ENCODE measurements at places on chromosomes 11 and 22. TPM values are rescaled to one million over a fixed set of nuclear protein-coding genes. Genes with fewer than 3 reads are reported as not detected.

DNA sequence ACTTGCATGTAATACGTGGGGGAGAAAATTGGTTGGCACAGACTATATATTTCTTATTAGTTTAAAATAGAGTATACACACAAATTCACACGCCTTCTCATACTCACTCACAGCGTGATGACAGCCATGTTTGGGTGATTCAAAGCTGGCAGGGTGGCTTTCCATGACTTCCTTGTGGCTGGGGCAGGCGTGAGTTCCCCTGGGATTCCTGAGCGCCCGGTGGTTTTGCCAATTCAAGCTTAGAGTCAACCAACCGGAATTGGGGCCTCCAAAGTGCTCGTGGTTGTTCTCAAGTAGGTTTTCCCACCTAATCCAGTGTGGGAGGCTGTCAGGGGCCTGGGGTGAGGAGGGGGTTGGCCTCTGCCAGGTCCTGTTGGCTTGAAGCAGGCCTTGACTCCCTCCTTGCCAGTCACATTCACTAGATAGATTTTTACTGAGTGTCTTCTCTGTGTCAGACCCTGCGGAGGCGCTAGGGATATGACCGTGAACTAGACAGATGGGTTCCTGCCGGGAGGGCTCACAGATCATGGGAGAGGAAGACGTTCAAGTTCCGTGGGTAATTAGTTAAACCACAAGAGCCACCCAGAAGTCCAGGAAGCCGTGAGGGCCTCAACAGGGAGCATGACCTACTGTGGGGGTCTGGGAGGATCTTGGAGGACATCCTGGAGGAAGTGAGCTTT is 11.5 kb downstream of the PKNOX2 start:
- no peak for ATAC-seq

DNA sequence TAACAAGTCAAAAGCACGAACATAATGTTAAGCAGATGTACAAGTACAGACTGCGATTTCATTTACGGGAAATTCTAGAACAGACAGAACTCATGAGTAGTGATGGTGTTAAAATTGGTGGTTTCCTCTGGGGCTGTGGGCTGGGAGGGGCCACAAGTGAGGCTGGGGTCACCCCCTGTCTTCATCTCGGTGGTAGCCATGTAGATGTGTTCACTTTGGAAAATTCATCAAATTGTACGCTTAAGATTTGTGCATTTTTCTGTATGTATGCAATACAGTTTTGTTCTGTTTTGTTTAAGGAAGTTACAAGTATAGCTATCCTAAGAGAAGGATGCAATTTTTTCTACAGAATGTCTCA is 504 bp upstream of the ASCC2 start:
- peak; percentile 0 for ATAC-seq

- no peak for ATAC-seq
These were observed 111.4 kb downstream of the COMMD9 start for GRCh38 chr11:36177836-36178235.

- peak; percentile 83 for ATAC-seq
These were observed at the start of gene BTBD18 for GRCh38 chr11:57751676-57752253. BTBD18 (minus strand) TSS chr11:57751819; CDS start chr11:57751188, 631 bp downstream.

GRCh38 chr22:19875531-19876313 is 21.0 kb upstream of the GNB1L start:
- ATAC-seq = no peak

DNA sequence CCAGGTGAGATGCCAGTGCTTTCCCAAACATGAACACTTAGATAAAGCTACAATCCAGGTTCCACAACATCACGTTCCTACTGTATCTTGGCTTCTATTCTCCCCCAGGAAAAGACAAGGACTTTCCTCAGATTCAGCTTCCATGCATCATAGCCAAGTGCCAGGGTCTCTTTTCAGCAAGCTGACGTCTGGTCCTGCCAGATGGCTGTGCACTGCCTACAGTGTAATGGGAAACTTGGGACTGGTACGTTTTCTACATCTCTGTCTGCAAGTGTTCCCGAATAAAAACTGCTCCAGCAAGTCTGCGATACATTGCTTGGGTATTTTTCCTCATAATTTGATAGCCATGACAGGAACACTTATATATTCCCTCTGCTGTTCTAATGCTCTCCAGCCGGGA is 412.5 kb downstream of the FAM181B start:
- no peak for ATAC-seq

DNA sequence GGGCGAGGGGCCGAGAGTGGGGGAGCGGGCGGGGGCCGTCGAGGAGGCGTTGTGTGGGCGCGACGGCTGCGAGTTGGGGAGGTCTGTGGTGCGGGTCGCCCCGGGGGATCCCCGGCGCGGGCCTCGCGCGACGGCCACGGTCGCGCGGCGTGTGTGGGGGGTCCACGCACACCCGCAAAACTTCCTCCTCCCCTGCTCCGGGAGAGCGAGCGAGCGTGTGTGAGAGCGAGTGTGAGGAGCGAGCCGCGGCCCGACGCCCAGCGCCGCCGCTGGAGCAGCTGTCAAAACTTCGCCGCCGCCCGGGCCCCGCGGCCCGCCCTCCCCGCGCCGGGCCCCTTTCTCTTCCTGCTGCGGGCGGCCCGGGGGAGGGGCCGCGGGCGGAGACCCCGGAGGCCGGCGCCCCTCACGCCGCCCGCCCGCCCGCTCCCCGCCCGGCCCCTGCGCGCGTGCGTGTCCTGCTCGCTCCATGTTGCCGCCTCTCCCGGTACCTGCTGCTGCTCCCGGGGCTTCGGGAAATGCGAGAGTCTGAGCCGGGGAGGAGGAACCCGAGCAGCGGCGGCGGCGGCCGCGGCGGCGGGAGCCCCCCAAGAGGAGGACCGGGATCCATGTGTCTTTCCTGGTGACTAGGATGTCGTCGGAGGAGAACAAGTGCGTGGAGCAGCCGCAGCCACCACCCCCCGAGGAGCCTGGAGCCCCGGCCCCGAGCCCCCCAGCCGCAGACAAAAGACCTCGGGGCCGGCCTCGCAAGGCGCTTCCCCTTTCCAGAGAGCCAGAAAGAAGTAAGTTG is 9.0 kb upstream of the CCT8L2 start:
- ATAC-seq = peak; percentile 17

- ATAC-seq = no peak
These were observed 1375.2 kb downstream of the TBC1D22A start for GRCh38 chr22:48137640-48138039.

GRCh38 chr11:86955111-86955360 is 159 bp downstream of the FZD4 start:
- no peak for ATAC-seq

DNA sequence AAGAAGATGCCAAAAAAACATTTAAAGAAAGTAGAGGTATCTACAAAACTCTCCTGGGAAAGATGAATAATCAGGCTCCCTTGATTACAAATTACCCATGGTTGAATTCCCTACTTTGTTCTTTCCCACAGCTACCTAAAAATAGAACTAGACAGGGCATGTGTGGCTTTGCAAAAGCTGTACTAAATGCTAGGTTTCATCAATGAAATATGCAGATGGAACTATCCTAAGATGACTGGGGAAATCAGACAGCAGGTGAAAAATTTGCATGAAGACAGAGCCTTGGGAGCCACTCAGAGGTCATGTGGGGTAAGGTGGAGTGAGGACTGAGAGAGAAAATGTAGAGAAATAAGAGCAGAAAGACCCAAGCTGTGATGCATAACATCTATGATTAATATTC is 14.7 kb downstream of the LAYN start:
- peak; percentile 60 for ATAC-seq

GRCh38 chr11:34036456-34036855 is 15.1 kb upstream of the CAPRIN1 start:
- no peak for ATAC-seq

- no peak for ATAC-seq
These were observed 6.6 kb upstream of the CDC42BPG start for GRCh38 chr11:64850979-64851567.

GRCh38 chr11:36711104-36711825 is 113.2 kb upstream of the RAG2 start:
- no peak for ATAC-seq

DNA sequence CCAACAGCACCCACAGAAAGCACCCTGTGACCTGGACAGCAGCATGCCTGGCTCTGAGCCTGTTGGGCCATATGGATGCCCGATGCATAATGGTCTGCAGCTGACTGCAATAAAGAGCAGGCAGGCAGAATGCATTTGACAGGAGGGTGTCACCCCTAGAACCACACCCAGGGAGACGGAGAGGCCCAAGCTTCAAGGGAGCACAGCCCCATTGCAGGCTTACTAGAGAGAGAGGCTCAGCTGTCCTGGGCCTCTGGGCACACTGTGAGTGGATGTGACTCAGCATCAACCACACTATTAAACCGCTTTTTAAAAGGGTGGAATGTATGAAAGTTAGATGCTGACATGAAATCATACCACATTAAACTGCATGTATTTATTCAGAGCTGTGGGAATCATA is 365.3 kb downstream of the CTTN start:
- no peak for ATAC-seq

- no peak for ATAC-seq
These were observed 33.3 kb upstream of the TESMIN start for GRCh38 chr11:68784653-68785052.

- ATAC-seq = no peak
These were observed 134.3 kb upstream of the SESN3 start for GRCh38 chr11:95365348-95365747.

- peak; percentile 89 for ATAC-seq
These were observed 14.8 kb downstream of the CD6 start for GRCh38 chr11:60985991-60986915.

GRCh38 chr11:128939591-128939990 is 3.1 kb downstream of the TP53AIP1 start:
- no peak for ATAC-seq

GRCh38 chr22:30574997-30575671 is 669 bp upstream of the GAL3ST1 start:
- ATAC-seq = no peak

DNA sequence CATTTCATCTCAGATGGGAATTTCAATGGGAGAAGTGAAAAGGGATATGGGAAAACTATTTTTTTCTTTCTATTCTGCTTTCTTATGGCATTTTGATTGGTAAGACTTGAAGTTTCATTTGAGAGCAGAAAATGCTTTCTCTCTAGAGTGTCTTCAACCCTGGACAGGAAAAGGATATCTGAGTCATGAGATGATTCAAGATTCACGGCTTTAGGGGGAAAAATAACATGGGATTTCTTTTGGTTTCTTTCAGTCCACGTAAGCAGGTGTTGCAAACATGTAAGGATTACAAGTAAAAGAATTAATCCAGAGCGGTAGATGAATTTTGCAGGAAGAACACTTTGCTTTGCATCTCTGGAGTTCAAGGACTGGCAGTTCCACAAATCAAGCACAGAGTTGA is 1001.0 kb upstream of the TENM4 start:
- ATAC-seq = no peak

DNA sequence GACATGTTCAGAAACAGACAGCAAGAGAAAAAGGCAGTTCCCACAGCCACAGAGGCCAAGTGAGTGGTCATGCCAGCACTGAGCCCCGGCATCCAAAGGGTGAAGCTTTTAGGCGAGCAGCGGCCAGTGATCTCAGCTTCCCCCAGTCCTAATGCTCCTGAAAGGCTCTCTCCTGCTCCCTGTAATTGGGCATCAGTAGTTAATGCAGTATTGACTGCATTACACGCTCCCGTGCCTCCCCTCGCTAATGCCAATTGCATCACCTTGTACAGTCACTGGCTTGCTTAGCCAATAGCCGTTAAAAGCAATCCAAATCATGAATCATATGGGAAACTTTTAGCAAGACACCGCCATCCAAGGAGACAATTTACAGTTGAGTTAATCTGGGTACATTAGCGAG is 4.9 kb downstream of the LMO1 start:
- peak; percentile 83 for ATAC-seq

DNA sequence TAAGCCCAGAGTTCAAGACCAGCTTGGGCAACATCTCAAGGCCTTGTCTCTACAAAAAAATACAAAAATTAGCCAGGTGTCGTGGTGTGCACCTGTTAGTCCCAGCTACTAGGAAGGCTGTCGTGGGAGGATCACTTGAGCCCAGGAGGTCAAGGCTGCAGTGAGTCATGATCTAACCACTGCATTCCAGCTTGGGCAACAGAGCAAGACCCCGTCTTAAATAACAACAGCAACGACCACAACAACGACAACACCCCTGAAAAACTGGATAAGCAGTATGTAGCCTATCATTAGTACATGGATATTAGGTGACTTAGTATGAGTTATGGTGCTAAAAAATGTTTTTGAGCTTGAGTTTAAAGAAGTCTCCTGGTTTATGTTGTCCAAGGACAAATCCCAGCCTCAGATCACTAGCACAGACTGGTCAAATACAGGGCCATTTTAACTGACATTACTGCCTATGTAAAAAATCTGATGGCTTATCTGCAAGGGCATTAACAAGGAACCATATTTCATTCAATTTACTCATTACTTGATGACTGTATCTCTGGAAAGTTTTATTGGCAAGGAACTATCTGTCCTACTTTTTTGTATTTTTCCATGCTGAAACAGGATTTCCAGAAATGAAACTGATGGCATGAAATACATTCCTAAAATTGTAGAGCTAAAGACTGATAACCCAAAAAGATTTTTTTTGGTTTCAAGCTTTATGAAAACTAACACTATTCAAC is 23.4 kb downstream of the C2CD3 start:
- no peak for ATAC-seq

GRCh38 chr11:61747192-61747966 is 5.1 kb upstream of the MYRF start:
- ATAC-seq = peak; percentile 74

DNA sequence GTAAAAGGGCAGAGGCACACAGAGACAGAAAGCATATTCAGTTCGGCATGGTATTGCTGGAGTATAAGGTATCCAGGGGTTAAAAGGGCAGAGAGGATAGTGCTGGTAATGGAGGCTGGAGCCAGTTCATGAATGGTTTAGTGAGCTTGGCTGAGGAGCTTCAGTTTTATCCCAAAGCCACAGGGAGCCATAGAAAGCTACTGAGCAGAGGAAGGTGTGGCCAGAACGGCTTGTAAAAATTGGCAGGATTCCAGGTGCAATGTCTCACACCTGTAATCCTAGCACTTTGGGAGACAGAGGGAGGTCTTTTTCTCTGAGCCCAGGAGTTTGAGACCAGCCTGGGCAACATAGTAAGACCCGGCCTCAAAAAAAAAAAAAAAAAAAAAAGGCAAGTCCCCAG is 186.1 kb downstream of the MYO18B start:
- ATAC-seq = no peak

DNA sequence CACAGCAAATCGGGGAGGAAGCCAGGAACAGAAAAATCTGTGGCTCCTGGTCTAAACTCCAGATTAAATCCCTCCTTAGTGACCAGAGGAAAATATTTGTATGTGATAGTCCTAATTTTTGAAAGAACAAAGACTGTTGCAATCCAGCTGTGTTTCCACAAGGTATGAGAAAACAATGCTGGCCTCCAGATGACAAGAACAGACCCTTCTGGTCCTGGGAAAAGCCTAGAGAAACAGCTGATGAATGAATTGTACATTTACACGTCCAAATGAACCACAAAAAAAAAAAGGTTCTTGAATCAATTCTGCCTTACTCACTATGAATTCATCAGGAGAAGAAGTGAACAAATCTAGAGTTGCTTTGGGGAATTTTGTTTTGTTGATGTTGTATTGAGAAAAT is 63.7 kb downstream of the ETS1 start:
- no peak for ATAC-seq

- no peak for ATAC-seq
These were observed 75.0 kb downstream of the CACNA1I start for GRCh38 chr22:39645532-39645931.

SERPIND1 gene
- 0.08 TPM for total RNA-seq

UPK3A gene
- not detected for total RNA-seq

KCTD14 gene
- 2.3 TPM for total RNA-seq

SHISAL1 gene
- total RNA-seq = 0.08 TPM

C11orf24 gene
- total RNA-seq = 19.9 TPM

RAB36 gene
- 4.1 TPM for total RNA-seq

MUC2 gene
- total RNA-seq = 0.08 TPM

KCNJ4 gene
- not detected for total RNA-seq

OR10D3 gene
- not detected for total RNA-seq
